Kidney epithelial cell (primary cell): ENCODE measurements at places on chromosomes 12 and 14.

DNA sequence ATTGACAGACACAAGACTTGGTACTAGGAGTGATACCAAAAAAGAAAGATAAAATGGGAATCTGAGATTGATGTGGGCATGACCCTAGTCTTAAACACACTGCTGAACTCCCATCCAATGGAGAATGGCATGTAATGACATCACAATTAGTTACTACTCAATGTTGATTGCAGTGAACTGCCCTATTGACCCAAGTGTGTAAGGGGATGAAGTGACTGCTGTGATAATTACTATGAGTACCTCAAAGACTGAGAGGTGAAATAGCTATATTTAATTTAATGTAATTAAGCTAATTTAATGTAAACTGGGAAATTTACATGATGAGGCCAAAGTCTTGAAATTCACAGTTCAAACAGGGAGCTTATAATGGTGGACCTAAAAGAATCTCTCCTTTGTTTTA lies at the start of gene ADAM20:
ADAM20 (minus strand) TSS at position 101 of the 400 bp plus-strand sequence. CDS start 10,247 bp downstream, outside the sequence.
- no peak for DNase-seq

GRCh38 chr12:123264642-123265041 lies 7.0 kb downstream of the CDK2AP1 start:
- DNase-seq, result no peak

GRCh38 chr12:67202678-67203012 lies 66.5 kb upstream of the CAND1 start:
- no peak for DNase-seq

- DNase-seq, result no peak
Observed at GRCh38 chr14:99174081-99174769, 97.8 kb downstream of the BCL11B start.

DNA sequence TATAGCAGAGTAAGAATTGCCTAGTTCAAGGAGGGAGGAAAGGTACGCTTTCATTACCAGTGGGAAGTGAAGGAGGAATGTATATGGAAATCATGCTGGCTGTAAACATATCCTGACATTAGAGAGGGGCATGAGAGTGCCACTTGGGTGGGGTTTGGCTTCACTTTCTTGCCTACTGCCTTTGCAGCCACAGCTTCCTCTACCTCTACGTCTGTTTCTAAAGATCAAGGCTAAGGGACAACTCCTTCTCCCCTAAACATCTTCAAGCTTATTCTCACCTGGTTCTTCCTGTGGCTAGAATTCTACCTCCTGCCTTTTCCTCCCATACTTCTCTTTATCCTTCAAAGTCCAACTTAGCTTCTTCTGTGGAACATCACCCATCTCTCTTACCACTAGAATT lies 58.0 kb downstream of the SUSD6 start:
- no peak for DNase-seq

DNA sequence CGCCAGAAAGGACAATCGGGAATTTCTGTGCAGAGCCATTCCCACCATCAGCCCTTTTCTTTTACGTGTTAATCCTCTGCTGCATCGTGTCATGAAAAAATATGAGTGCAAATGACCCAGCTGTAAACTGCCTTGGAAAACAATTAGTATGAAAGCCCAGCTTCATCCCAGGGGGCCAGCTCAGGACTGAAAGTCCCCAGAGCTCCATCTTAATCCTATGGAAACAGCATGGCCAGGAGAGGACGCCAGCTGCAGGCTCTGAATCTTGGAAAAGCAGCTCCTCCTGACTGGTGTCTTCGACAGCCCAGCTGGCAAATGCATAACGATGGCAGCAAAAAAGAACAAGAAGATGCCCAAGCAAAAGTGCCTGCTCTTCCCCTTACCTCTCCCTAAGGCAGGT lies 191.5 kb downstream of the NTF3 start:
- DNase-seq, result no peak

DNA sequence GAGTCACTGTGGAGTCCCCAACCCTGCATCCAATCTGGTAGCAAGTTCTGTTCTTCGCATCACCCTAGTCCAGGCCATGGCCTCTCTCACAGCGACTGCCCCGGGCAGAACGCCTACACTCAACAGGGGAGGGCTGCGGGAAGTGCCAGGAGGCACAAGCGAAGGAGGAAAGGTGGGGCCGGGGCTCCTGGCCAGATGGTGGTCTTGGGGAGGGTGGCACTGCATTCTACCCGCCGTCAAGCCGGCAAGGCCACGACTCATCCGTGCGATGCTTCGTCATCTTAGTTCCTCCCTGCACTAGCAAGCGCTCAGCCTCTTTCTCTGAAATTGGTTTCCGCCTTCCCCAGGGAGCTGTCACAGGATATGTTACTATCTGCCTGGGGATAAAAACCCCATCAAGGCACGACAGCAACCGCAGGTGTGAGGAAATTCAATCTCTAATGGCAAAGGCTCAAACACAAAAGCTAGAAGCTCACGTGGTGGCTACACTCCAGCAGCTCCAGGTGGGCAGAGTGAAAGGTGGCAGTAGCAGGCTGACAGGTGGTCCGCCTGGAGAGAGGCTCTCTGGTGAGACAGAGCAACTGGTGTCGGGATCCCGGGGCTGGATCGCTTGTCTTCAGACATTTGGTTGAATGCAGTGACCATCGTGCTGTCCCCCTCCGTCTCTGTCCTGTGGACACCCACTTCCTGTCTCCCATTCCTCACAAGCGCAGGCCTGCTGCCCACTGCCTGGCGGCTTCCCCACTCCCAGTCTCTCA lies 34.1 kb downstream of the ACADS start:
- no peak for DNase-seq

- no peak for DNase-seq
Observed at GRCh38 chr14:70061108-70061507, 127.6 kb downstream of the SLC8A3 start.

GRCh38 chr14:54194501-54194900 lies 202.3 kb upstream of the CDKN3 start:
- no peak for DNase-seq

- no peak for DNase-seq
Observed at GRCh38 chr12:127280393-127281275, 986.3 kb upstream of the TMEM132C start.
